ENCODE measurements at places on chromosomes 13 and 19. TPM values are rescaled to one million over a fixed set of nuclear protein-coding genes. Genes with fewer than 3 reads are reported as not detected.

The C1QTNF9B gene
- 1.2 TPM for polyA plus RNA-seq

The RNF113B gene
- not detected for polyA plus RNA-seq

The CLEC11A gene
- 5.5 TPM for polyA plus RNA-seq

The ZNF430 gene
- 1.4 TPM for polyA plus RNA-seq

The TRPM4 gene
- polyA plus RNA-seq, result 32.5 TPM

The KLF2 gene
- polyA plus RNA-seq, result 30.9 TPM

The CYP2B6 gene
- polyA plus RNA-seq, result not detected

The COMP gene
- polyA plus RNA-seq, result 2.2 TPM

The LCP1 gene
- polyA plus RNA-seq, result 3.2 TPM

The DAND5 gene
- polyA plus RNA-seq, result 7.0 TPM

The NLRP13 gene
- not detected for polyA plus RNA-seq

The FAM124A gene
- 4.2 TPM for polyA plus RNA-seq

The IL17D gene
- 2.3 TPM for polyA plus RNA-seq

The ARL11 gene
- polyA plus RNA-seq, result 0.32 TPM

The ABHD13 gene
- polyA plus RNA-seq, result 4.3 TPM

The ZNF229 gene
- 3.3 TPM for polyA plus RNA-seq

The PLVAP gene
- 81.7 TPM for polyA plus RNA-seq
